Stimulated activated naive CD4-positive, alpha-beta T cell treated with Interleukin-2 at 50 U/mL for 16 hours (primary cell): ENCODE measurements at places on chromosomes 3 and 15.

GRCh38 chr3:153315781-153316180, 153.8 kb downstream of the RAP2B start:
- DNase-seq: no peak

GRCh38 chr3:116056280-116056679, 389.0 kb downstream of the LSAMP start:
- no peak for DNase-seq

DNA sequence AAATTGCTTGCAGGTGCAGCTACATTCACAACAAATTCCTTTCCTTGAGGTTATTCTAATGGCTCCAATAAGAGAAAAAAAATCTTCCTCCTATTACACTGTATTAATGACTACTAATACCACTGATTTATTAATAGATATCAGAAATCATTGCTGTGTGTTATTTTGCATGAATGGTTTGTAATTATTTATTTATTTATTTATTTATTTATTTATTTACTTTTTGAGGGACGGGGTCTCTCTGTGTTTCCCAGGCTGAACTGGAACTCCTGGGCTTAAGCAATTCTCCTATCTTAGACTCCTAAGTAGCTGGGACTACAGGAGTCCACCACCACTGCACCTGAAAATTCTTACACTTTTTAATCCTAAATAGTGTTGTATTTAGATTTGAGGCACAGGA, 390.4 kb downstream of the SI start:
- DNase-seq: no peak

GRCh38 chr3:8838234-8838633, 68.8 kb upstream of the OXTR start:
- no peak for DNase-seq

- DNase-seq: no peak
Observed at GRCh38 chr15:77001351-77001750, 6.4 kb downstream of the PSTPIP1 start.

DNA sequence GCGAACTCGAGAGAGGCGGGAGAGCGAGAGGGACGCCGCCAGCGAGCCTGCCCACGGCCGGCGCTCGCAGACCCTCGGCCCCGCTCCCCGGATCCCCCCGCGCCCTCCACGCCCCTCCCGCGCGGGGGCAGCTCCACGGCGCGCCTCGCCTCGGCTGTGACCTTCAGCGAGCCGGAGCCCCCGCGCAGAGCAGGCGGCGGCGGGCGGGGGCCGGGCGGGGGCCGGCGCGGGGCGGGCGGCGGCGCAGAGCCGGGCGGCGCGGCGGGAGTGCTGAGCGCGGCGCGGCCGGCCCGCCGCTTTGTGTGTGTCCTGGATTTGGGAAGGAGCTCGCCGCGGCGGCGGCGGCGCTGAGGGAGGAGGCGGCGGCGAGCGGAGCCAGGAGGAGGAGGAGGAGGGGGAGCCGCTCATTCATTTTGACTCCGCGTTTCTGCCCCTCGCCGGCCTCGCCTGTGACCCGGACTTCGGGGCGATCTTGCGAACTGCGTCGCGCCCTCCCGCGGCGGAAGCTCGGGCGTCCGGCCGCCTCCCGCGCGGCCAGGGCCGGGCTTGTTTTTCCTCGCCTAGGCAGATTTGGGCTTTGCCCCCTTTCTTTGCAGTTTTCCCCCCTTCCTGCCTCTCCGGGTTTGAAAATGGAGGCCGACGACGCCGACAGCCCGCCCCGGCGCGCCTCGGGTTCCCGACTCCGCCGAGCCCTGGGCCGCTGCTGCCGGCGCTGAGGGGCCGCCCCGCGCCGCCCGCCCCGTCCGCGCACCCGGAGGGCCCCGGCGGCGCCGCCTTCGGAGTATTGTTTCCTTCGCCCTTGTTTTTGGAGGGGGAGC, 524 bp downstream of the IGF1R start:
- DNase-seq: peak; percentile 9

GRCh38 chr3:32891365-32891764, 60.1 kb upstream of the CCR4 start:
- DNase-seq: no peak
